ENCODE measurements at places on chromosomes 2 and 18.

GRCh38 chr2:189613077-189613636 is 32.6 kb upstream of the SLC40A1 start:
- DNase-seq: peak; percentile 71

GRCh38 chr2:7852546-7852945 is 829.3 kb upstream of the ID2 start:
- no peak for DNase-seq

DNA sequence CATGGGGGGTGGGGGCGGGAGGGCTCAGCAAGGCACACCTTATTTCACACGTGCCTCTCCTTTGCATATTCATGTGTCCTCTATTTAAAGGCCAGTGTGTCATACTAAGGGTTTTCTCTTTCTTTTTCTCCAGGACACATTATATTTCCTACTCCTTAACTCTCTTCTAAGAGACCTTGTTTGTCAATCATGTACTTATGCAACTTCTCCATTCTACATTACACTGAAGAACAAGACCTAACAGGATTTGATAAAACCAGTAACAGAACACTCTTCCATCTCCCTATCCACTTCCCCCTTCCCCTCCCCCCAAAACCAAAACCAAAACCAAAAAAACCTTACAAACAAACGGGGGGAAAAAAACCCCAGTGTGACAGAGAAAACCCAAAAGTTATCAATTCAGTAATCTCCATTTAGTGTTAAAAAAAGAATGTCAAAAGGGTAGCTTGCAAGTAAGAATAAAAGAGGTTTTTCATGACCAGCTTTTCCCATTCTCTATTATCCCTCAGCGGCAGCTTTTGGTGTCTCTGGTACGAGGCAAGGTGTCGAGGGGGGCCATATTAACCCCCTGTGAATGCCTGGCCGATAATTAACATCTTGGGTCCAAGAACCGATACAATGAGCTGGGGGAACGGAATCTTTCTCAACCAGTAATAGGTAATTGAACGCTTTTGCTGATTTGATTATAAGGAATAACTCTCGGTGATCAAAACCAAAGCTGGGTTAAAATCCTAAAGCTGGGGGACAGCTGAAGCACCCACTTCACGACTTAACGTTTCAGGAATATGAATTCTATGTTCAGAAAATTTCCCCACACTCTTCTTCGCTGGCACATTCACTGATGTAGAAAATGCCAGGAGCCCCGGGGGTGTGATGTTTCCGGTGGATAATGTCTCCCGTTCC is 191.0 kb upstream of the TCF4 start:
- no peak for DNase-seq

- no peak for DNase-seq
These were observed 15.4 kb downstream of the SLC35F5 start for GRCh38 chr2:113741091-113741490.

DNA sequence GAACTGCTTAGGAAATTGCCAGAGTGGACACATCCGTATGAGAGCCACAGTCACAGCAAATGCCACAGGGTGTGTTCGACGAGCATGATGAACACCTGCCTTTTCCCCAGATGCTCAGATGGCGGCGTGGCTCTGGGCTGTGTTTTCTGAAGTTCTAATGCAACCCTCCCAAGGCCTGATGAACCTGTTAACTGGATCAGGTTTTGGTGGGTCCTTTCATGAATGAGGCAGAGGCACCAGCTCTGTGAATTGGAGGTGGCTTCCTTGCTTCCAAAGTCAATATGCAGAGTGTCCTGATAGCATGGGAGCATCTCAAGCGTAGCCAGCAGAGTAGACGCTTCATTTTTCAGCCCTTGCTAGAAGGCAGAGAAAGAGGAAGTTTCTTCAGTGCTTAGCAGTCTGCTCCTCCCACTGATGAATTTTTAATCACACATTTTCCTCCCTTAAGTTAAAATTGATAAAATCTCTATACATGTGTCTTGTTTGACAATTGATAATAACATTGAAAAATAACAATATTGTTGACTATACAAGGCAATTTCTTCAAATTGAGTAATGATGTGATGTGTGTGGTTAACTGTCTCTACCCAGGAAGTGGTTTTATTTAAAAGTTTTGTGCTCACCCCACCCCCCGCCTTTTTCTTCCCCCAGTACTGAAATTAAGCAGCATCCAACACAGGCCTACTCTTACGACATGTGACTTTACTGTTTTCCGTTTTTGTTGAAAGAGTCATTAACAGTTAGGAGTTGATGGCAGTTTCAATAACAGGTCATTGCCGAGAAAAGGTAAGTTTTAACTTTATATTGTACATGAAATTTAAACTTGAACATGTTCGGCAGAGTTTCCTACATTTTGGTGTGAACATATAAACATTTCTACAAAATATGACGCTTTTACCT is at the start of gene ARHGAP15:
Gene ARHGAP15, plus strand, starts transcription at position 739 of the 900 bp plus-strand sequence.
- DNase-seq: no peak

GRCh38 chr2:222196159-222196558 is 102.6 kb downstream of the PAX3 start:
- no peak for DNase-seq

- no peak for DNase-seq
These were observed 267.9 kb upstream of the PIK3C3 start for GRCh38 chr18:41687138-41687537.

- no peak for DNase-seq
These were observed 107.3 kb downstream of the MTCL1 start for GRCh38 chr18:8812631-8813030.

- DNase-seq: no peak
These were observed 149.6 kb upstream of the APCDD1 start for GRCh38 chr18:10304853-10305252.

GRCh38 chr18:36045241-36045991 is 21.9 kb downstream of the RPRD1A start:
- DNase-seq: no peak

- DNase-seq: no peak
These were observed 146.0 kb downstream of the AGAP1 start for GRCh38 chr2:235639885-235640284.

DNA sequence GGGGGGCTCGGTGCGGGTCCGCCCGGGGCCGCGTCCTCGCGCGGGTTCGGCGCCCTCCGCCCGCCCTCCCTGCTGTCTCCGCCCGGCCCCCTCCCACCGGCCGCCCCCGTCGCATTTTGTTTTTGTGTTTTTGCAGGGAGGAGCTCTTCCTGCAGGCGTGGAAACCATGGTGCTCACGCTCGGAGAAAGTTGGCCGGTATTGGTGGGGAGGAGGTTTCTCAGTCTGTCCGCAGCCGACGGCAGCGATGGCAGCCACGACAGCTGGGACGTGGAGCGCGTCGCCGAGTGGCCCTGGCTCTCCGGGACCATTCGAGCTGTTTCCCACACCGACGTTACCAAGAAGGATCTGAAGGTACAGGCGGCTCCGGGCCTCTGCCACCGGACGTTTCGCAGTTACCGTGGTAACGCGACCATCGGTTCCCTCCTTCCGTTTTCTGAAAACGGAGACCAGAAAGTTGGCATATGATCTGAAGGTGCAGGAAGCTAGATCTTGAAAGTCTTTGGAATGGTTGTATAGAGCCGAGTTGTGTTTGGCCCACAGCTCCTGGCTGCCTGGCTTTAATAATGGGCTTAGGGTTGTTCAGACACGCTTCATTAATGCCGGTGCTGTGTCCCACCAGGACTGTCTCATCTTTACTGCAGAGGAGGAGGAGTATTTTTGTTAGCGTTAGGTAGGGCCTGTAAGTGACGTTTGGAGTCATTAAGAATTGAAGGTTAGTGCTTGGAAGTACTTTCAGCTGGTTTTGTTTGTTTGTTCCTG is 891 bp downstream of the KDM3A start:
- peak; percentile 71 for DNase-seq

- no peak for DNase-seq
These were observed 293.1 kb upstream of the ERBB4 start for GRCh38 chr2:212831671-212832199.

- DNase-seq: no peak
These were observed 107.1 kb downstream of the TFCP2L1 start for GRCh38 chr2:121177896-121178295.

DNA sequence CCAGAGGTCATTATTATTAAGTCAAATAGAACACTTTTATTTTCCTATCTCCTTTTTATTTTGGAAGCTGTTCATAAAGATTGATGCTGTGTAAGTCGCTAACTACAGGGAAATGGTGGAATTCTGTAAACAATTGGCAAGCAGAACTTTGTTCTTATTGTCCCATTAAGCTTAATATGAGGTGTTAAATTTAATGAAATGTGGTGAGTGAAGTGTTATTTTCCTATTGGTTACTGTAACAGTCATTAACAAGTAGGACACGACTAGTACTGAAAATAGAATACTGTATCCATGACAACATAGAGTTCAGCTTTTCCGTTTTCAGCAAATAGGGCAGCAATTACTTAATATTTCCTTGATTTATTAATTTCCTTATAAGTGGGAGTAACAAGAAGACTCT is 279.1 kb upstream of the ZEB2 start:
- no peak for DNase-seq

DNA sequence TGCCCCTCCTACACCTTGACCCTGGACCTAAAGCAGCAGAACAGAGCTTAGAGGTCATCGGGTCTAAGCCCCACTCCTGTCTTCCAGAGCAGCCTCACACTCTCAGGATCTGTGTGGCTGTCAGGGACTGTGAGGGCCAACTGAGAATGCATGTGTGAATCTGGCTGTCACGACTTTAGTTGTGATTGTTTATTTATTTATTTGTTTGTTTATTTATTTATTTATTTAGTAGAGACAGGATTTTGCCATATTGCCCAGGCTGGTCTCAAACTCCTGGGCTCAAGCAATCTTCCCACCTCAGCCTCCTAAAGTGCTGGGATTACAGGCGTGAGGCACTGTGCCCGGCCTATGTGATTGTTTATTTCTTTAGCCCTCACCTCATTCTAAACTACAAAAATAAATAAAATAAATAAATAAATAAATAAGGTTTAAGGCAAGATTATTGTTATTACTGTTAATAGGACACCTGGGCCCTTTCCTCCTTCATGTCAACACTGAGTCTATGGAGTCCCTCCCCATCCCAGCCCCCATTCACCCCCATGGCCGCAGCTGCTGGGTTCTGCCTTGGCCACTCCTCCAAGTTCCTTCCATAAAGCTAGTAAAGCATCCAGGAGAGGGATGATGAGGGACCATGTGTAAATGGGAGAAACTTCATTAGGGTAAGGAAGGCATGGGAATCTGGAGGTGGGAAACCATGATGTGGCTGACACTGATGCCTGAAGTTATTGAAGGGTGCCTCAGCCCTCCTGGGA is 39.9 kb upstream of the EDAR start:
- DNase-seq: no peak

DNA sequence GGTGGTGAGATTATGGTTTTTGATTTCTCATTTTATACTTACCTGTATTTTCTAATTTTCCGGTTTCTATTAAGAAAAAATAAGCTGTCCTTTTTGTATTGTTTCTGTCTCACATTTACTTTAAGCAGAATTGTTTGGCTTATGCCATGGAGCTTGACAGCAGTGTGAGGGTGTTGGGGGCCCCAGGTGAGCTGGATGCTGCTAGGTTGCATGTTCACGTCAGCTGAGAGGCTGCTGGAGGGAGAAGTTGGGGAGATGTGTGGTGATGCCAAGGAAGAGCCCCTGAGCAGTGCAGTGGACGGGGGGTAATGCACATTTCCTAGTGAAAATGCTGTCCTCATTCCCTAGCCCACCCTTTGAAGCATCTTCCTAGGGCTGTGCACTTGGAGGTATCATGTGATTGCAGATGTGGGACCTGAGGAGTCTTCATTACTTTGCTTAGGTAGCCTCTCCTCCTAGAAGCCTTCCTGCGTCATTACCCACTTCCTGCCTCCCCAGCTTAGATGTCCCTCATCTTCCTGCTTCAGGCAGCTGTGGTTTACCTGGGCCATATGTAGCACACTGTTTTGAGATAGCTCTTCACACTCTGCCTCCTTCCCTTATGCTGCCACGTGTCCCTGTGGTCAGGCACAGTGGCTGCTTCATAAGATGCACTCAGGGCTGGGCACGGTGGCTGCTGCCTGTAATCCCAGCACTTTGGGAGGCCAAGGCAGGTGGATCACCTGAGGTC is 16.2 kb downstream of the ATG16L1 start:
- no peak for DNase-seq
